Cardiac fibroblast (primary cell): ENCODE measurements at places on chromosomes 6 and 20.

DNA sequence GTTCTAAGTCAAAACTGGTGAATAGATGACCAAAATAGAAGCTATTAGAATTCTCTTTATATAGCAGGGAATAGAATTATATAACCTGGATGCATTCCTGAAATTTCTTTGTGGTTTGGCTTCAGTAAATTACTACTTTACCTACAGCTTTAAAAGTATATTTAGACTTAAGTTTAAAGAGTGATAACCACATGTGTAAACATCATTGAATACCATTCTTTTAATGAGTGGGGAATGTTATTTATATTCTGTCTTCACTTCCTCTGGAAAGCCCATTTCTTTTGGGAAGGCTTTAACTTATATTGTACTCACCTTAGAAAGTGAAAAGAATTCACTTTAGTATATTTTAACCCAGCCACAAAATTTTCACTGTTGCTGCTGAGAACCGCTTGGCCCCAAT lies 39.1 kb downstream of the PLEKHG1 start:
- no peak for DNase-seq

DNA sequence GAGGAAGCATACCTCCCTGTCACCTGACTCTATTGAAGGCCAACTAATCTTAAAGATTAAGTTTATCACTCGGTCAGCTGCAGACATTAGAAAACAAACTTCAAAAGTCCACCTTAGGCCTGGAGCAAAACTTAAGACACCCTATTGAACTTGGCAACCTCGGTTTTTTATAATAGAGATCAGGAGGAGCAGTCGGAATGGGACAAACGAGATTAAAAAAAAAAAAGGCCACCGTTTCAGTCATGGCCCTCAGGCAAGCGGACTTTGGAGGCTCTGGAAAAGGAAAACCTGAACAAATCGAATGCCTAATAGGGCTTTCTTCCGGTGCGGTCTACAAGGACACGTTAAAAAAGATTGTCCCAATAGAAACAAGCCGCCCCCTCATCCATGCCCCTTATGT lies 7.2 kb upstream of the PRR18 start:
- DNase-seq, result no peak

GRCh38 chr6:10384610-10385523 lies 30.0 kb downstream of the TFAP2A start:
- no peak for DNase-seq

- no peak for DNase-seq
These were observed 36.0 kb downstream of the KCNK5 start for GRCh38 chr6:39193201-39193791.

- peak; percentile 78 for DNase-seq
These were observed 165.6 kb downstream of the KCNQ5 start for GRCh38 chr6:72787391-72788031.

GRCh38 chr6:129860908-129861665 lies at the start of gene TMEM244:
Gene TMEM244, minus strand, starts transcription at chr6:129861315. Its CDS starts 127 bp downstream, at chr6:129861188.
- peak; percentile 23 for DNase-seq

DNA sequence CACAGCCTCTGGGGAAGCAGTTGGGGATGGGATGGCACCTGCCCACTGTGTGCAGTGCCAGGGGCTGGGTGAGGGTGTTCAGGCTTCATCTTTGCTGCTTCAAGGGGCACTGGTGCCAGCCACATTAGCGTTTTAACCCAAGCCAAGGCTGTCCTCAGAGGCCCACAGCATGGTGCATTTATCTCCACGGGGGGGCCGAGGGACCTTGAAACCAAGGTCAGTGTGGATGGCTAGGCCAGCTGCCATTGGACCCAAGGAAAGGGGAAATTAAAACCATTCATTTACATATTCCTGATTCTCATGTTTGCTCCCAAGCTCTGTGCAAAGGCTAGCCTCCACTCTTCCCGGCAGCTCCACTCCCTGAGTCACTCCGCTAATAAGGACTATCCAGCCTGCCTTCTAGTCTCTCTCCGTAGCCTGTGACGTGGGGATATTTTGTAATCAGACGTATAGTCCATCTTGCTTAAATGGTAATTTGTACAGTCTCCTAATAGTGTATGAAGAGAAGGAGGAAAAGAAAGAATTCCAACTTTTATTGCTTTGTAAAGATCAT lies 197.1 kb downstream of the CDH4 start:
- no peak for DNase-seq

GRCh38 chr6:15107644-15108382 lies 138.1 kb upstream of the JARID2 start:
- no peak for DNase-seq

DNA sequence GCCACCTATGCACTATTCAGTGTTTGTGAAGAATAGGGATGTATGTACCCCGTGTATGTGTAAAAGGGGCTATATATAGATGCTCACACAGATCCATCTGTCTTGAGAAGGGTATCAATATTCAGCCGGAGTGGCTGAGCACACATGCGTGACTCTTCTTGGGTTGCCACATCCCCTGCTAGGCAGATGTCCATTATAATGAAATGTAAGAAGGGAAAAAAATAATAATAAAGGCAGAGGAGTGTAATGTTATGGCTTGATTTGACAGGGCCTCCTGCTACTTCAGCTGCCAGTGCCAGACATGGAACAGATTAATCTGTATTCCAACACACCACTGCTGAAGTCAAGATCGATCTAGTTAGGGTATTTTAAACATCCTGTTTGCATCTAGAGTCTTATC lies 74.2 kb upstream of the VSTM2L start:
- DNase-seq, result no peak

GRCh38 chr20:2042400-2042799 lies 48.5 kb upstream of the PDYN start:
- DNase-seq, result peak; percentile 56

DNA sequence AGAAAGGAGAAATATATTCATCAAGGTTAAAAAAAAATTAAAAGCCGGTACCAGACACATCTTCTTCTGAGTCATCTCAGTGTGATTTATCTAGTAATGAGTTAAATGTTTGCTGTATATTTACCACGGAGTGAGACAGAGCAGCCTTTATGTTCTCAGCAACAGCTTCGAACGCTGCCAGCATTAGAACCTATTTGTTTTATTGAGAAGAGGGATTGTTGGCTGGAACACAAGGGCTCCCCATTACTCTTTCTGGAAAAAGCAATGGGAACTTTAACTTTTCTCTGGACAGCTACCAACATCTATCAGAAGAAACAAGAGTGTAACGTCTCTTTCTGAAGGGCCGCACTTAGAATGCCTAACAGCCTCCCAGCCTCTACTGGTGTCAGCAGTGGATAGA lies 105.3 kb upstream of the TAB2 start:
- DNase-seq, result no peak

DNA sequence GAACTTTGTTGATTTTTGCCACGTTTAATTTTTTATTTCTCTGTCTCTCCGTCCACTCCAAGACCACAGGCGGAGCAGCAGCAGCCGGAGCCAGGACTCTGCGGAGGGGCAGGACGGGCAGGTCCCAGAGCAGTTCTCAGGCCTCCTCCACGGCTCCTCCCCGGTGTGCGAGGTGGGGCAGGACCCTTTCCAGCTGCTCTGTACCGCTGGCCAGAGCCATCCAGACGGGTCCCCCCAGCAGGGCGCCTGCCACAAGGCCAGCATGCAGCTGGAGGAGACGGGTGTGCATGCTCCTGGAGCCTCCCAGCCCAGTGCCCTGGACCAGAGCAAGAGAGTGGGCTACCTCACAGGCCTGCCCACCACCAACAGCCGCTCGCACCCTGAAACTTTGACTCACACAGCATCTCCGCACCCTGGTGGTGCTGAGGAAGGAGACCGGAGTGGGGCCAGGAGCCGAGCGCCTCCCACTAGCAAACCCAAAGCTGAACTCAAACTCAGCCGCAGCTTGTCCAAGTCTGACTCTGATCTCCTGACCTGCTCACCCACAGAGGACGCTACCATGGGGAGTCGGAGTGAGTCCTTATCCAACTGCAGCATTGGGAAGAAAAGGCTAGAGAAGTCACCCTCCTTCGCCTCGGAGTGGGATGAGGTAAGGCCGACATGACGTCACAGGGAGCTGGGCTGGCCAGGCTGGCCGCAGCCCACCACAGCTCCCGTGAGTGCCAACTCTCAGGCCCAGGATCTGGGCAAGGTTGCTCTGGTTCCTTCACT lies 123.5 kb downstream of the TCP11 start:
- DNase-seq, result peak; percentile 29

DNA sequence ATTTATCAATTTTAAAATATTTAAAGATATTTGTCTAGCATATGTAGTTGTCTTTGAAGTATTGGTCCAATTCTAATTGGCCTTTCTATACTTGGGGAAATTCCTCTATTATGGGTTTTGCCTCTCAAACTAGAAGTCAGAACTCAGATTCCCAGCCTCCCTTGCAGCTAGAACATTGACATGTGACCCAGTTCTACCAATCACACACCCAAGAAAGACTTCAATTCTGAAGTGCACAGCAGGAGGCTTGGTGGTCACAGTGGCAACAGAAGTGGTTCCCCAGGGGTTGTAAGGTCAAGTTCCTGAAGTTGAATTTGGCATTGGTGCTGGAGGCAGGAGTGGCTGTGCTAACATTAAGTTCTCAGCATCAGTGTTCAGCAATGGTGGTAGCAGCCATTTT lies 14.8 kb upstream of the FKBP5 start:
- no peak for DNase-seq

DNA sequence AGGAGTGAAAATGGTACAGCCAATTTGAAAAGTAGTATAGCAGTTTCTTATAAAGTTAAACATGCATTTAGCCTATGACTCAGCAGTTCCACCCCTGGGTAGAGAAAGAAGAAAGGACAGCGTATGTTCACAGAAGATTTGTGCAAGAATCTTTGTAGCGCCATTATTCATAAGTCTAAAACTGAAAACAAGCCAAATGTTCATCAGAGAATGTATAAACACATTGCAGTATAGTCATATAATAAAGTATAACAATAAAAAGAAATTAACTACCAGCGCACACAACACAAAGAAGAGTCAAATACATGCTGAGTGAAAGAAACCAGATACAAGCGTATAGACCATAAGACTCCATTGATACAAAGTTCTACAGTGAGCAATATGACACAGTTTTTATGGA lies 294.0 kb downstream of the SAMD5 start:
- no peak for DNase-seq

GRCh38 chr6:44211284-44211683 lies 5.4 kb upstream of the MYMX start:
- DNase-seq, result no peak

DNA sequence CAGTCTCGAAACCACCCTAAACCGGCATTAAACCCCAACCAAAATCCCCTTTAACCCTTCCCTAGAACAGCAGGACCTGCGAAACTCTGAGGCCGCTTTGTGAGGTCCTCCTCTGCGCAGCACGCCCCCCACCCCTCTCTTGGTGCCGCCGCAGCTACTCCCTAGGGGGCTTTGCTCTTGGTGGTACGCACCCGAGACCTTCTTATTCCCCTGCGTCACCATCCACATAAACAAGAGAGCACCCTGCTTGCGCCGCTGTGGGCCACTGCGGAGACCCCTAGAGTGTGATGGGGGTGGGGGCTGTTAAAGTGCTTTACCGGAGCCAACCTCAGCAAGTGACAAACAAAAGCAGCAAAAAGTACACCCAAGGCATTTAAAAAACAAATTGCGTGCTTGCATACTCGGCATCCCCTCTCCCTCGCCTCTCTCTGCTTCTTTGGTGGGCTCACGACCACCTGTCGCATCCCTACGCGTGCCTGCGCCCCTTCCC lies 502 bp upstream of the GNAS start:
- DNase-seq, result no peak

- DNase-seq, result no peak
These were observed 50.8 kb upstream of the TAGAP start for GRCh38 chr6:159095616-159096015.

- no peak for DNase-seq
These were observed 65.3 kb downstream of the EDN3 start for GRCh38 chr20:59365611-59366285.

- no peak for DNase-seq
These were observed 145.4 kb downstream of the TTLL2 start for GRCh38 chr6:167470101-167470835.

DNA sequence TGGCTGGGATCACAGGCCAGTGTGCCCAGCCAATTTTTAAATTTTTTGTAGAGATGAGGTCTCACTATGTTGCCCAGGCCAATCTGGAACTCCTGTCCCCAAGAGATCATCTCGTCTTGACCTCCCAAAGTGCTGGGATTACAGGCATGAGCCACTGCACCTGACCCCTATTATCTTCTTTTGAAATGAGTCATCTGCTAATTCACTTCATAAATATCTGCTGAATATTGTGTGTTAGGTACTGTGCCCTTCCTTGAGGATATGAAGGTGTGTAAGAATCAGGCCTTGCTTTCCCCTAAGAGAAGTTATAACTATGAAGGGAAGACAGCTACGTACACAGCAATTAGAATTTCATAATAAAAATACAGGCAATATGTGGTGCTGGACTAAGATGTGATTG lies 8.2 kb downstream of the ATRN start:
- no peak for DNase-seq

GRCh38 chr6:149859938-149860337 lies 4.2 kb downstream of the LRP11 start:
- DNase-seq, result no peak

DNA sequence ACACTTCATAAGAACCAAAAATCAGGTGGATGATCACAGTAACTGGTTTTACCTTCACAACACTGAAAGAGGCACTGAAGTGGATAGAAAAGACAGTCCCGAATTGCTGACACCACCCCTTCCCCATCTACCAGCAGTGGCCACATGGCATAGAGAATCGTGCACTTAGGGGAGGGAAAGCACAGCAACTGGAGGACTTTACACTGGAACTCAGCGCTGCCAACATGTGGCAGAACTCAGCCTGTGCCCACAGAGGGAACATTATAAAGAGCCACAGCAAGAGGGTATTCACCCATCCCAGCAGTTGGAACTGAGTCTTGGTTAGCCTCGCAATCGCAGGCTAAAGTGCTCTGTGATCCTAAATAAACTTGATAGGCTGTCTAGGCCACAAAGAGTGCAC lies 6.5 kb upstream of the KIAA1586 start:
- no peak for DNase-seq

DNA sequence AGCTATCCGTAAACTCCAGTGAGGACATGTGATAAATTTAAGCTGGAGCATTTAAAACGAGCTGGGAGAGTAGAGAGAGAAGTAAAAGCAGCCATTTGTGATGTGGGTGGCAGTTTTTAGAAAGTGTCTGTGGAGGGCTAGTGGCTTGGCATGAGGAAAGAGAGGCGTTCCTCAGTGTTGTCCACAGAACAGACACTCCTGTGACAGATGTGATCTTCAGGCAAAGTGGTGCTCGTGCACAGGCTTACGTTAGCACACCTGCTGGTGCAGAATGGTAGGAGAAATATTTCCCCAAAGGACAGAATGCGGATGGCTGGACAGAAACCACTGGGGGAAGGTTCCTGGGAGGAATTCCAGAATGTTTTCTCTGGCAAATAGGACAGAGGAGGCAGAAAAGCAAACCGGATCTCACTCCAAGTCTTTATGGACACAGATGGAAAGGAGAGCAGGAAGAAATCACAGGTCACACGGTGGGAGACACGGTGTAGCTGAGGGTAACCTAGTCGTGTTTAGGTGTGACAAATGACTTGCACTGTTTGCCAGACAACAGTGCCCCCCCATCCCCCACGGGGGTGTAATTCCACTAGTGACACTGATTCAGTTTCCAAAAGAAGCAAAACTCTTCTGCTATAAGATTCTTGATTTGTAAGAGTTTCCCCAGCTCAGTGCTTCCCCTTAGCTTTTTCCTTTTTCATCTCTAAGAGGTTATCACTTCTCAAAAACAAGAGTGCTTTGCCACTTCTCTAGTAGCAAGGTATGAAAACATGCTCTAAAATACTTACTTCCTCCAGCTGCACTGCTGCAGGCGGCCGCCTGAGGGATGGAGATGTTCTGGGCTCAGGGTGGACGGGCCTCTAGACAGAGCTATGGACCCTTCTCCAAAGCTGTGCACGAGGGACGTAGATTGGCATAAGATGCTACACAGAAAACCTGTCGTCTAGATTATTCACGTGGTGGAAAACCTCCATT lies 293.2 kb downstream of the QKI start:
- DNase-seq, result no peak

- DNase-seq, result peak; percentile 5
These were observed 76.1 kb upstream of the ATXN1 start for GRCh38 chr6:16837217-16837972.
